T-helper 2 cell (primary cell): ENCODE measurements at places on chromosomes 4 and X.

DNA sequence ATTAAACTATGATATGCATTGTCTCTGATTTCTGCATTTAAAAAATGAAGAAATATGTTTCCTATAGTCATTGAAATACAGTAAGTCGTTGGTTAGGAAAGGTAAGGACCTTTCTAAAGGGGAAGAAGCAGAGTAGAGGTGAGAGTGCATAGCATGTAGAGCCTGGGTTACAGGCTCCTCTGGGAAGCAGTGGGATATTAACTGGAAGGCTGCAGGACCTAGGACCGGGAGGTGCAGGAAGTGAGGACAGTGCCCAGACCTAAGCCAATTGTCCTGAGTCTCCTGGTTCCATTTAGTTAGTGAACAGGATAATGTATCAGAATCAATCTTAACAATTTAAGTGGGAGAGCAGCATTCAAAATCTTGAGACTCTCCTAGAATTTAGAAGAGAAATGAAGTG is 237.1 kb upstream of the NUDT6 start:
- DNase-seq = no peak

DNA sequence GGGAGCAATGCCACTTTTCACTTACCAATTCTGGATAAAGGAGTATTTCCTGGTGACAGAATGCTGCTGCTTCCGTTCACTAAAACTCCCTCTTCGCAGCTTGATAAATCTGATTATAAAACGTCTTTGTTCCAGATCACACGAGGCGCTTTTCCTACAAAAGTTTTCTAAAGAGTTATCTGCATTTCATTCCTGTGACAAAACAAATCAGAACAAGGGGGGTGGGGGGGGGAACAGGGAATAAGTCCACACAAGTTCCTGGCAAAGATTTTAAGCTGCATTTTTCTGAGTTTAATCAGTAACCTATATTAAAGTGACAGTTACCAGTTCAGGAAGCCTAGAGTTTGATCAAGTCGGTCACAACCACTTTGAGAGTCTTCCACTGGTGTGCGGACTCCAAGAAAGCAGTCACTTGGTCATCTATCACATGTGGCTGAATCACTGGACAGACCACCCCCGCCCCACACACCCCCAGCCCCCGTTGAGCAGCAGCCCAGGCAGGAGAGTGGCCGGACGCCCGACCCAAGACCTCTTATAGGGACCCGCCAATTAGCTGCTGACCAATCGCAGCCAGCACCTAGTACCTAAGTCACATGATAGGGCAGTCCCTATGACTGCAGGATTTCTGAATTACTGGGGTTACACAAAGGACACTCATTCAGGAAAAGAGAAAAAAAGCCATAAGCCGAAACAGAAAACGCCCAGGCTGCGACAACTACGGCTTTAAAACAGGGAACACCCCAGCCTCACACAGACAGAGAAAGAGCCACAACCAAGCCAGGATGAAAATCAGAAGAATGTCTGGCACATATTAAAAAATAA is 569.3 kb upstream of the DIPK2B start:
- DNase-seq = no peak

- no peak for DNase-seq
Measured at GRCh38 chr4:146957237-146957636, 11.6 kb upstream of the TTC29 start.

DNA sequence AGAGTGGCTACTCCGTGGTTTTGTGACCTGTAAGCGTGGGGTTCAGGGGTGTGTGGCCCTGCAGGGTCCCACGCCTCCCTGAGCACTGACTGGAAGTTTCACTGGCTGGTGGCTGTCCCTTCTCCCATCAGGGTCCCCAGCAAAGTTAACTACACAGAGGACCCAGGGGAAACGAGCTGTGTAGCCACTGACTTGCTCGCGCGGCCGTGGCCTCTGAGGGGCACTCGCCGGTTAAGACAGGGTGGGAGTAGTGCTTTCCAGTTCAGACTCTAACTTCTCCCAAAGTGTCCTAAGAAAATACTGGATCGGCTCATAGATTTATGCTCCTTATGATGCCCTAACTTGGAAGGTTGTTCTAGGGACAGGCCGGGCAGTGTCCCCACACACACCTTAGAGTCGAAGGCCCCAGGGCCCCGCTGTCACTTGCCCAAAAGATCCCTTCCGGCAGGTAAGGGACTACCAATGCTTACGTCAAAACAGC is 28.2 kb downstream of the NELFA start:
- DNase-seq = no peak

DNA sequence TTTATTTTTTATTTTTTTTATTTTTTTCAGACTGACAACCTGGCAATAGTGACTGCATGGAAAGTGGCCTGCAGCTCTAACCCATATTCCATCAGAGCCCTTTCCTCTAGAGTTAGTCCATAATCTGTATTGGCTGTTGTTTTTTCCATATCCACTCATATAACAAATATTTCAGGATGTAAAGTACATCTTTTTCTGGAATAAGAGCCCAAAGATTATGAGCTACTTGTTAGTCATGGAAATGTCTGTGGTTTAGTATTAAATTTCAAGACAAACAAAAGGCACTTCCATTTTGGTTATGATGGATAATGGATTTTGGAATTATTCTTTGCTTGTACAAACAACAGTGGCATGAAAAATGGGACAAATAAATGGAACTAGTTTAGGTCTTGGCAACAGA is 296.0 kb upstream of the HS3ST1 start:
- DNase-seq = no peak

- no peak for DNase-seq
Measured at GRCh38 chr4:188262464-188262863, 123.2 kb downstream of the TRIML1 start.

DNA sequence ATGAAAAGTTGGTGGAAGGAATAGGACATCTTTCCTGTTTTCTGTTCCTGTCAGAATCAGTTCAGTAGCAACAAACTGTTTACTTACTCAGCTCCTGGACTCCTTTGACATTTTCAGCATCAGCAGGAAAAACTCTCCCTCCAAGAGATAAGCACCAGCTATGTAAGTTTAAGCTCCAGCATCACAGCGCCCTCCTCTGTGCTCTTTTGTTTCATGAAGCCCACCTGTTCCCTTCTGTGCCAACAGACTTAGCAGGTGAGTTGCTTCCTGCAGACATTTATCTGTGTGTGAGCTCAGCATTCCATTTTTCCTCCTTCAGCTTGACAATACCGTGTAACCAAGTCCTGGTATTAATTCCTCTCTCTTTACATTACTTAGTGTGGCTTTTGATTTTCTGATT is 644.1 kb upstream of the AGA start:
- no peak for DNase-seq

GRCh38 chr4:158356301-158356700 is 146.0 kb downstream of the TMEM144 start:
- DNase-seq = no peak

GRCh38 chrX:1444561-1445500 is 7.9 kb downstream of the ASMTL start:
- no peak for DNase-seq

- no peak for DNase-seq
Measured at GRCh38 chr4:141011901-141012315, 121.4 kb downstream of the RNF150 start.

DNA sequence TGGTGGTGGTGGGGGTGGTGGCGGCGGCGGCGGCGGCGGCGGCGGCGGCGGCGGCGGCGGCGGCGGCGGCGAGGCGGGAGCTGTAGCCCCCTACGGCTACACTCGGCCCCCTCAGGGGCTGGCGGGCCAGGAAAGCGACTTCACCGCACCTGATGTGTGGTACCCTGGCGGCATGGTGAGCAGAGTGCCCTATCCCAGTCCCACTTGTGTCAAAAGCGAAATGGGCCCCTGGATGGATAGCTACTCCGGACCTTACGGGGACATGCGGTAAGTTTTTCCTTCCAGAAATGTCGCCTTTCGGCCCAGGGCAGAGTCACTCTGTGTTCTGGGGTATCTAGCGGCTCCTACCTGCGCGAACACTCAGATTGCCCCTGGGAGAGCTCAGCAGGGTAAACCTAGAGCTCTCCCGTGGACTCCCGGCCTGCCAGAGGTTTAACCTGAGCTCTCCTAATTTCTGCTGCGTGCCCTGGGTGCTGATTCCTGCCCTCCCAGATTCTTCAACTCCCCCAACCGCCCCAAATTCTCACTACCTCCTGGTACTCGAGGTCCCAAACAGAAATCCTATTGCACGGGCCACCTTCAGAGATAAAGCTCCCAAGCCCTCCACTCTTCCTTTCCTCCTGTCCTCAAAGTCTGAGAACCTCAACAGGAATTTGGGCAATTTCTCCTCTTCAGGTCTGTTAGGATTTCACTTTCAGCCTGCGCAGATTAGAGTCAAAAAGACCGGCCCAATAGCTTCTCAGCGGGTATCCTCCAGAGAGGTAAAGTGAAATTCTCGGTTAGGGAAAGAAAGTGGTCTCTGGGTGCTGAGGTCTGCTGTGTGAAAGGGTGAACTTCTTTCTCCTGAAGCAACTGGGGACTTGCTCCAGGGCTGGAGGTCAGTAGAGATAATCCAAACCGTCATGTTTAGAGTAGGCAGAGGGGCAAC is 2.9 kb downstream of the AR start:
- no peak for DNase-seq

DNA sequence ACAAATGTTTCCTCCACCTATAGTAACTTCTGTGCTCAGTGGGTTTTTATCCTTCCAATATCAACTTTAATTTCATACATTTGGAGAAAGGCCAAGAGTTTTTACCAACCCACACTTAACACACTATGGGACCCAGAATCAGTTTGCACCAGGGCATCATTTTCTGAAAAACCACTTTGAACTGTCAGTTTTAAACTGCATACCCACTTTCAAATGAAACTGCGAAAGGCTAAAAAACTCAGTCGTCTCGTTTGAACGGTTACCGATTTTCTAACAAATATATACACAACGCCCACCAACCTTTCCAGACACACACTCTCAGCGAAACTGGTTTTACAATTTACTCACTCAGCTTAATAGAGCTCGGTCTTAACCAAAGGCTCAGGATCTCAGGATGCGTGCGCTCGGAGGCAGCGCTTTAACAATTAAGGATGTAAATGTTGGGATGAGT is 376 bp downstream of the ABCG2 start:
- DNase-seq = no peak

- DNase-seq = no peak
Measured at GRCh38 chr4:3345384-3345783, 52.6 kb downstream of the RGS12 start.

DNA sequence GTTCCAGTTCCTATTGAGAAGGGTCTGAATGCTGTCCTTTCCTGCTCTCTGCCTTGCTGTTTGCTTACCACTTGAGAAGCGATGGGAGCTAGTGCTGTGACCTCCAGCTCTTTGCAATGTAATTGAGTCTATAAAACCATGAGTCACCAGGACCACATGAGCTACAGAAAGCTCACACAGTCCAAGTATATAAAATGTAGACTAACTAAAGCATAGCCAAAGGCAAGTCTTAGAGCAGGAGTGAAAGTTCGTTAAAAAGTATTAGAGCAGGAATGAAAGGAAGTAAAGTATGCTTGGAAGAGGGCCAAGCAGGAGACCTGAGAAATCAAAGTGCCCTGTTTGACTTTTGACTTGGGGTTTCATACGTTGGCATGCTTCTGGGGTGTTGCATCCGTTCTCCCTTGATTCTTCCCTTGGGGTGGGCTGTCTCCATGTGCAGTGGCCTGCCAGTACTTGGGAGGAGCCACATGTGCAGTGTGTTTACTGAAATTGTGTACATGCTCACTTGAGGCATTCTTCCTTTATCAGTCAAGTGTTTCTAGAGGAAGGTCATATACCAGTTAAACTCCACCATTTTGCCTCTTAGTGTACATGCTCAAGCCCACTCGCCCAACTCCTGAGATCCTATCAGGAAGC is 71.3 kb upstream of the KIT start:
- no peak for DNase-seq

GRCh38 chr4:11069581-11070211 is 359.0 kb downstream of the HS3ST1 start:
- DNase-seq = no peak

GRCh38 chrX:155071694-155072280 is 479 bp downstream of the BRCC3 start:
- DNase-seq = no peak

- DNase-seq = no peak
Measured at GRCh38 chr4:71259280-71259679, 79.5 kb upstream of the SLC4A4 start.

DNA sequence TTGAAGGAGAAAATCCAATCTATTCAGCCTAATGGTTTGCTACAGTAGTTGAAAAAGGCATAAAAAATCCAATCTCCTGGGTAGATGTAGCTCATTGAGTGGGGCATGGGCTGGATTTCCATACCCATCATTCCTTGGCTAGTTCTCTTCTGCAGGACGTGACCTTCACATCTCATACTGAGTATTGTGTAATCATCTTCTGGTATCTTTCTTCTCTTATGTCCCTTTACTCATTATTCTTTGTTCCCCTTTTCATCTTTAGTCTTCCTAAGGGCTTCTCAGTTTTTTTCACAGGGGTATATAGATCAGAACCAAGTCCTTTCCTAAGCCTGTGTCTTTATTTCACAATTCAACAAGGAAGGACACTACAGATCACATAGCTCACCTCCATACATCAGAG is 727.6 kb upstream of the MAGEB2 start:
- no peak for DNase-seq

GRCh38 chr4:92104506-92104905 is 199.3 kb upstream of the GRID2 start:
- DNase-seq = no peak

DNA sequence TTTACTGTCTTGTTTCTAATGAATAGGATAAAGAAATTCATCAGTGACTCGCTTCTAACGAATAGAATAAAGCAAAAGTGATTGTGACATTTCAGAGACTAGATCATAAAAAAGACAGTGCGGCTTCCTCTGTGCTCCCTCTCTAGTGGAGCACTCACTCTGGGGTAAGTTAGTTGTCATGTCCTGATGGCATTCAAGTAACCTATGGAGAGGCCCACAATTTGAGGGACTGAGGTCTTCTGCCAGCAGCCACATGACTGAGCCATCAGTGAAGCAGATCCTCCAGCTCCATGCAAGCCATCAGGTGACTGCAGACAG is 72.4 kb downstream of the YIPF6 start:
- no peak for DNase-seq

DNA sequence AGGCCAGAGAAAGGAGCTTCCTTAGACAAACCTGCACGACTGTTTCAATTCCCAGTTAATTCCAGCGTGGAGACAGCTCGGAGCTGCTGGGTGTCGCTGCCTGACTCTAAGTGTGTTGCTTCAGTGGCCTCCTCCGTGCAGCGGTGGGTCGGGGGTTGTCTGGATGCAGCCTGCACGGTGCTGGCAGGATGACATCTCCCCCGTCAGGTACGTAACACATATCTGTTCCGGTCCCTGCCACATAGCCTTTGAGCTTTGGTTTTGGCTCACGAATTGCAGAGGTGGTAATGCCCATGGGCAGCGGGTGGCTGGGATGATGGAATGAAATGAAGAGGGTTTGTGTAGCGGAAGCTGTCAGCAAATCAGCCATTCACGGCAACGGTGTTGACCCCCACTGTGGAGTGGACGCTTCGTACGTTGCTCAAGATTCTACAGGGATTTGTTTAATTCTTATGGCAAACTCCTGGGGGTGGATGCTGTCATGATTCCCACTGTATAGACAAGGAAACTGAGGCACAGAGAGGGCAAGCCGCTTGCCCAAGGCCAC is 33.7 kb upstream of the HMX1 start:
- DNase-seq = no peak

GRCh38 chr4:23937173-23937572 is 47.3 kb upstream of the PPARGC1A start:
- no peak for DNase-seq
